ENCODE measurements at places on chromosomes 5 and 9.

GRCh38 chr5:168943091-168943884, 357.7 kb downstream of the SLIT3 start:
- H3K27me3 ChIP-seq = no peaks in the 10 kb centered on the region
- peaks cover 9% of the 10 kb centered on the region for H3K4me1 ChIP-seq
- no peak overlapping the region for H3K27ac ChIP-seq
- no peak for DNase-seq
- no peaks in the 10 kb centered on the region for H3K36me3 ChIP-seq

GRCh38 chr5:99640646-99641045, 711.8 kb upstream of the CHD1 start:
- no peak for DNase-seq
- H3K27me3 ChIP-seq = no peaks in the 10 kb centered on the region
- H3K36me3 ChIP-seq = no peaks in the 10 kb centered on the region
- H3K27ac ChIP-seq = no peak overlapping the region
- H3K4me3 ChIP-seq = no peak overlapping the region

DNA sequence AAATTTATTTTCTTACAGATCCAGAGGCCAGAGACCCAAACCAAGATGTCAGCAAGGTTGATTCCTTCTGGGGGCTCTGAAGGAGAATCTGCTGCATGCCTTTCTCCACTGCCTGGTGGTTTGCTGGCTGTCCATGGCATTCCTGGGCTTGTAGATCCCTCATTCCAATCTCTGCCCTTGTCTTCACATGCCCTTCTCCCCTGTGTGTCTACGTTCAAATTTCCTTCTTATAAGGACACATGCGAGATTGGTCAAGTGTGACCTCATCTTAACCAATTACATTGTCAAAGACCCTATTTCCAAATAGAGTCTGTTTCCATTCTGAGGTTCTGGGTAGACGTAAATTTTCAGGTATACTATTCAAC, 84.5 kb upstream of the RAI14 start:
- no peak overlapping the region for H3K4me3 ChIP-seq
- H3K27me3 ChIP-seq = no peaks in the 10 kb centered on the region
- no peaks in the 10 kb centered on the region for H3K36me3 ChIP-seq
- no peak overlapping the region for H3K27ac ChIP-seq
- H3K4me1 ChIP-seq = no peaks in the 10 kb centered on the region

DNA sequence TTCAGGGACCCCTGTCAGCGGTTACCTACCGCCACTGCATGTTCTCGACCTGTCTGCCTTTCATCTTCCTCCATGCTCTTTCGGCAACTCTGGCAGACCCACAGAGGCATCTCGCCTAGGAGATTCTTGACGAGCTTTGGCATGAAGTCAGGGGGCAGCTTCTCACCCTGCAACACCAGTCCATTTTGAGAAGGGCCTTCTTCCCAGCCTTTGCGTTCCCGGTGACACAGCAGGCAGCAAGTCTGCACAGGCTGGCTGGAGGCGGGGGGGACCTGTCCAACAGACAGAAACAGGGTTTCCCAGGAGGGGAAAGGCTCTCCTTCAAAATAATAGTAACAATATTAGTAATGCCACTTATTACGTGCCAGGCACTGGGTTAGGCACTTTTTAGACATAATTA, 15.5 kb downstream of the FAM193B start:
- peaks cover 15% of the 10 kb centered on the region for H3K36me3 ChIP-seq
- no peaks in the 10 kb centered on the region for H3K27me3 ChIP-seq
- H3K27ac ChIP-seq = no peak overlapping the region
- DNase-seq = no peak
- no peak overlapping the region for H3K4me3 ChIP-seq

DNA sequence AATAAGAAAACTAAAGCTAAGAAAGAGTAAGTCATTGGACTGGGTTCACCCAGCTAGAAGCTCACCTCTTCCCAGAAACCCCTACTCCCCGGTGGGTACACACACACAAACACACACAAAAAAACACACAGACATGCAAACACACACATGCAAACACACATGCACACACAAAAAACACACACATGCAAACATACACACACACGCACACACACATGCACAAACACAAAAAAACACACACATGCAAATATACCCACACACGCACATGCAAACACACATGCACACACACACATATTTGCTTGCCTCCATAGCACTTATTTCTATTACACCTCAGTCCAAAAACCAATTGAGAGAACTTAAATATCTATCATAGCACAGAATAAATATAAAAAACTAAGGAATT, 26.1 kb downstream of the RETREG1 start:
- no peak overlapping the region for H3K27ac ChIP-seq
- H3K36me3 ChIP-seq = no peaks in the 10 kb centered on the region
- H3K4me1 ChIP-seq = peaks cover 12% of the 10 kb centered on the region
- no peak for DNase-seq

DNA sequence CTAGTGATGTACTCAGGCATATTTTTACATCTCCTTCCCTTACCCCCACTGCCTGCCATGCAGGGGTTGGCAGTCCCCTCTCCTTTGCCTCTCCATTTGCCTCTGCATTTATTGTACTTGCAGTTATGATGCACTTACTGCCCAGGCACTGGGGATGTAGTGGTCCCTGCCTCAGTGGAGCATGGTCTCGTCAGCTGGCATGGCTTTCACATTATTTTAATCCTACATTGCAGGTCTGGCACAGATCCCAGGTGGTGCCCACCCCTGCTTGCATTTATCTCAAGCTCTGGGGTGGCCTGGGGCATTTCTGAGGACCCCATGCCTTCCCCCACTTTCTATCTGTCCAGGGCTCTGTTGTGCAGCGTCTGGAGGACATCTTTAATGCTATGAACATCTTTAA, 23.2 kb upstream of the PITX1 start:
- no peak overlapping the region for H3K4me3 ChIP-seq
- peaks cover 98% of the 10 kb centered on the region for H3K4me1 ChIP-seq
- DNase-seq = no peak
- peak overlapping the region; percentile 99 for H3K27ac ChIP-seq

GRCh38 chr9:117305454-117305853, 109.4 kb downstream of the ASTN2 start:
- H3K4me3 ChIP-seq = no peak overlapping the region
- peaks cover 35% of the 10 kb centered on the region for H3K4me1 ChIP-seq
- no peak for DNase-seq
- H3K36me3 ChIP-seq = no peaks in the 10 kb centered on the region
- no peak overlapping the region for H3K27ac ChIP-seq

- H3K4me3 ChIP-seq = no peak overlapping the region
- H3K27ac ChIP-seq = no peak overlapping the region
- no peaks in the 10 kb centered on the region for H3K4me1 ChIP-seq
- no peaks in the 10 kb centered on the region for H3K27me3 ChIP-seq
Measured at GRCh38 chr5:90890180-90890579, 331.6 kb downstream of the ADGRV1 start.

DNA sequence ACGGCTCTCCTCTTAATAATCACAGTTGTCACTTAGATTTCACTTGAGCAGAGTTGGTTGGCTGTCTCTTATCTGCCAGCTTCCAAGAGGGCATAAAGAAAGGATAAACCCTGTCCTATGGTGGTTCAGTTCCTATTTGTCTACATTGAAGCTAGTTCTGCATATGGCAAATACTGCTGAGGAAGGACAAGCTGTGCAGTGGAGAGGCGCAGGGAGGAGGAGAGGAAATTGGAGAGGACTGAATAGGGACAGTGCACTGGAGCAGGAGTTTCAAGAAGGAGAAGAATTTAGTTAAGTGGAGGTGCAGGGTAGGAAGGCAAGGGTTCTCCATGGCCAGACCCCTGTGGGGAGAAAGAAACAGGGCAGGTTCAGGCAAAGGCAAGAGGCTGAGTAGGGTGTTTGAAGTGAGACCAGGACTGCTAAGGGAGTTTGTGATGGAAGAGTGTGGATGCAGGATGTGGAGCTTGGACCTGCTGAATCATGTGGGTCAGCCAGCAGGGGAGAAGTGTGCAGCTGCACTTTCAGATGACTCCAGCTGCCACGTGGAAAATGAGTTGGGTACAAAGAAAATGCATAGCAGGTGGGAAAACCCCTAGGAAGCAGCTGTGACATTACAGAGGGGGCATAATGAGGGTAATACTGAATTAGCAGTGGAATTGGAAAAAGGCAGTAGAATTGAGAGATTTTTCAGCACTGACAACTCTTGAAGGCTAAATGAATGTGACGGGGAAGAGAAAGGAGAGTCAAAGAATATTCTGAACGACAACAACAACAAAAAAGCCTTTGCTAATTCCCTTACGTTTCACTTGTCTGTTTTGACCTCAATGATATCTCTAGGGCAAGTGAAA, 66.8 kb downstream of the MAMDC2 start:
- no peak overlapping the region for H3K27ac ChIP-seq
- no peak overlapping the region for H3K4me3 ChIP-seq
- no peak for DNase-seq
- H3K36me3 ChIP-seq = no peaks in the 10 kb centered on the region
- H3K27me3 ChIP-seq = no peaks in the 10 kb centered on the region

Data from Karpas-422 (cell line).